ENCODE measurements at places on chromosomes 7 and 10.

- no peak for DNase-seq
These were observed 42.7 kb downstream of the HTRA1 start for GRCh38 chr10:122503886-122504609.

DNA sequence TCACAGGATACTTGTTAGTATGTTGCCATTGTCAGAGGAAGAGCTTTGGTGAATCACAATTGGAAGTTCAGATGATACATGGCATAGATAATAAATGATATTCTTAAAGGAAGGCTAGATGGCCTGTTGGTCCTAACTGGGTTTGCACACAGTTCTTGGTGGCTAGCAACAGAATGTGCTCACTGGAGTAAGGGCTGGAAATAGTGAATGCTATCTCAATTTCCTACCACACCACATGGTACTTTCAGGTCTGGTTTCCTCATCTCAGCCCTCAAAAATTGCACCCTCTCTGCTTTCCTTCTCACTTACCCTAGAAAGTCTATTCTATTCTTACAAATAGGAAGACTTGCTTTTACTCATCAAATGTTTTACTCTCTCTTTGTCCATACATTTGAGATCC lies 622.5 kb downstream of the ANKRD7 start:
- DNase-seq, result no peak

DNA sequence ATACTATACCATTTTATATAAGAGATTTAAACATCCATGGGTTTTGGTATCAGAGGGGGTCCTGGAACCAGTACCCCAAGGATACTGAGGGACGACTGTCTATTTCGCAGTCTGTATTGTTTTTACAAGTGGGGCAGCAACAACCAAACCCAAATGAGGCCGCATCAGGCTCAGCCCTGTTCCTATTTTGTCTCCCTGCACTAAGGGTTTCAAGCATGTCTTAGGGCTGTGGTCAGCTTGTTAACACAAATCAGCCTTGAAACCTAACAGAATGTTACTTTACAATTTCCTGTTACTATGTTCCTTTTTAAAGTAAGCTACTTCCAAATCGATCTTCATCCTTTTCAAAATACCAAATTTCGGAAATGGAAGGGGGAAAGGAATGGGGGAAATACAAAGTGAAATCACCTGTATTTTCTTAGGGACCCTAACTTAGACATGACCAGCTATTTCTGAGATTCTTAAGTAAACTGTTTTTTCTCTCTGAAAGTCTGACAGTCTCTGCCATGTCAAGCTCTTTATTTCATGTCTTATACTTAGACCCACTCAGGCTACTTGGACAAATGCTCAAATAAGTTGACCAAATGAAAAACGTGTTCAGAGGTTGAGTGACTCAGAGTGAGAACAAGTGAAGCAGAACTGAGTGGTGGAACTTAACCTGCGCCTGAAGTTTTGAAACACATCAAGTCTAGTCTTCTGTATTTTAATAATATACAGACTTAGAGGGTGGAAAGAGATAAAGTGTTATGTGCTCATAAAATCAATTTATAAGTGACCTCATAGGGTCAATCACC lies 75.8 kb downstream of the C1GALT1 start:
- no peak for DNase-seq

DNA sequence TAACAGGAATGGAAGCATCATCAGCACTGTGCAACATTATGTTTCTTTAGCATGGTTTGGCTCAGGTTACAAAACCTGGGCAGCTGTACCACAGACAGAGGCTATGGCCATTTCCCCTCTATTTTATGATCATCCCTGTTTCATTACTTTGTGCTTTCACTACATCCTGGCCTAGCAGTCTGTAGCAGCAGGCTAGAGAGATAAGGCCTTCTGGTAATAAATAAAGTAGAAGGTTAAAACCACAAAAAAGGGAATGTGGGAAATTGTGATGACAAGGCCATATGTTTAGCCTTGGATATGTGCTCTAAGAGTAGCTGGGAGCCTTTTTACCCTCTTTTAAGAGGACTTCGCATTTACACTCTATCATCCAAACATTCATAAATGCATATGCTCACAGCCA lies 266.2 kb upstream of the PHF14 start:
- no peak for DNase-seq

GRCh38 chr7:54664235-54665228 lies 94.5 kb downstream of the SEC61G start:
- no peak for DNase-seq

- DNase-seq, result no peak
These were observed 30.7 kb downstream of the GHRHR start for GRCh38 chr7:30994206-30995100.

GRCh38 chr10:71603754-71604153 lies 115.8 kb downstream of the C10orf105 start:
- DNase-seq, result no peak

DNA sequence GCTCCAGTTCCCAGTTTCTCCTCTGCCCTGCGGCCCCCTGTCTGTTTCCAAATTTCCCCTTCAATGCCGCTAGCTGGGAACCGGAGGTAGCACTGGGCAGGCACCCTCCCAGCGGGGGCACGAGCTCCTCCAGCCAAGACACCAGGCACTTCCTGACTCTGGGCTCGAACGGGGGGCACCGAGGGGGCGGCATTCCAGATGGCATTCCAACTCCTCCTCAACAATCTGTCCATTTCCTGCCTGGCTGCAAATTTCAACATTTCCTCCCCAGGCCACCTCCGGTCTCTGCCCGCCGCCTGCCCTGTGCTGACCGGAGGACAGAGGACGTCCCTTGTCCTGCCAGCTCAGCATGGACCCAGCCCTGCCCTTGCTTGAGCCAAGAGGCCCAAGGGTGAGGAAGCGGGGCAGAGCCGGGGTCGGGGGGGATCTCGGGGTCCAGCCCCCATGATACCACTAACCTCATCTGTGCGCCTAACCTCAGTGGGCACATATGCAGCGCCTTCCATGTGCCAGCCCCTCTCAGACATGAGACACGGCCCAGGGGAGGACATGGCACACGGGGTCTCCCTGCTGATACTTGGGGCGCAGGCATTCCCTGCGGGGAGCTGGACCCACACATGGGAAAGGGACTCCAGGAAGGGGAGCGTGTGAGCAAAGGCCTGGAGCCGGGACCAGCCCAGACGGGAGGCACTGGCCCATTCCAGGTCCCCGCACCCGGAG lies 58.0 kb downstream of the PDGFA start:
- DNase-seq, result no peak

GRCh38 chr10:101113890-101114403 lies 17.2 kb upstream of the TLX1 start:
- no peak for DNase-seq

GRCh38 chr7:43771128-43771527 lies 12.6 kb downstream of the BLVRA start:
- DNase-seq, result no peak

All from CMK (cell line).